ENCODE measurements at places on chromosomes 5 and 9. TPM values are rescaled to one million over a fixed set of nuclear protein-coding genes. Genes with fewer than 3 reads are reported as not detected.

- DNase-seq, result no peak
Measured at GRCh38 chr5:36054647-36055046, 12.0 kb downstream of the UGT3A2 start.

DNA sequence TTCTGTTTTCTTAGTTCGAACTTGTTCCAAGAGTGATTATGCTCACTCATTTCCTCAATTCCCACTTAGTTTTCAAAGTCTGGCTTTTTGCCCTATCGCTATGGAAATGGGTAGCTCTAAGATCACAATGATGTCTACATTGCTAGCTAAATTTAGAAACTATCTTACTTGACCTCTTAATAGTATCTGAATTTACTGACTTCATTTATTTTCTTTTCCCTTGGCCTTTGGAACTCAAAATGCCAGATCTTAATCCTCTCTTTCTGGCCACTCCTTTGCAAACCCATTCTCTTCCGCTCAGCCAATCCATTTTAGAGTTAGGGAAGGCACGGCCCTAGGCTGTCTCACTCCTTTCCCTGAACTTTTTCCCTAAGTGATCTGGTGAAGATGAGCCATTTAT, 137.0 kb downstream of the FER start:
- peak; percentile 29 for DNase-seq

- no peak for DNase-seq
Measured at GRCh38 chr9:114031948-114032840, 45.9 kb downstream of the AMBP start.

- peak; percentile 74 for DNase-seq
Measured at GRCh38 chr9:127545196-127546124, 66.6 kb upstream of the STXBP1 start.

GRCh38 chr9:1005043-1005667, 28.7 kb downstream of the DMRT3 start:
- peak; percentile 38 for DNase-seq

GRCh38 chr5:147436596-147436995, 73.3 kb downstream of the DPYSL3 start:
- no peak for DNase-seq

GRCh38 chr5:44225231-44226160, 163.7 kb downstream of the FGF10 start:
- no peak for DNase-seq

DNA sequence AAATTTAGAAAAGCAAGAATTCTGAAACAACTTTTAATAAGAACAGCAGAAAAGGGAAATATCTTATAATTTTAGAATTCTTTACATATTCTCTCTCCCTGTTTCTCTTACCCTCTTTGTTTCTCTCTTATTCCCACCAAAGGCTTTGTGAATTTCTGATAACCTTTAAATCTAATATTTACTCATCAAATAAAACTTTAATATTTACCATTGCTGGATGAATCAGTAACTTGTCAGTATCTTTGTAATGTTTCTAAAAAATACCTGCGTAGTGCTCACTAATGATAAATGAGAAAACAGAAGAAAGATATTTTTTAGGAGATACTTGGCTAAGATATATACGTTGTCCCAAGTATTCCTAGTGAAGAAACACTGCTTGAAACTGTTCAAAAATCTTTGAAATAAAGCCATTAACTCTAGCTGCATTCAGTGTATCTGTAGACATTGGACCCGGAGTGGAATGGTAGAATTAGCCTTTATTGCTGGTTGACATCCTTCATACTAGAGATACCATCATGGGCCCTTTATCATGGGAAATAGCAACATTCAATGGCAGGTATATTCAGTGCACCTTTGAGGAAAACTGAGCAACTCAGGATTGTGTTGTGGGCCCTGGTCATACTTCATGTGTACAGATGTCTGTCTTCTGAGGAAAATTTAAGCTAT, 2160.4 kb downstream of the MAT2B start:
- no peak for DNase-seq

DNA sequence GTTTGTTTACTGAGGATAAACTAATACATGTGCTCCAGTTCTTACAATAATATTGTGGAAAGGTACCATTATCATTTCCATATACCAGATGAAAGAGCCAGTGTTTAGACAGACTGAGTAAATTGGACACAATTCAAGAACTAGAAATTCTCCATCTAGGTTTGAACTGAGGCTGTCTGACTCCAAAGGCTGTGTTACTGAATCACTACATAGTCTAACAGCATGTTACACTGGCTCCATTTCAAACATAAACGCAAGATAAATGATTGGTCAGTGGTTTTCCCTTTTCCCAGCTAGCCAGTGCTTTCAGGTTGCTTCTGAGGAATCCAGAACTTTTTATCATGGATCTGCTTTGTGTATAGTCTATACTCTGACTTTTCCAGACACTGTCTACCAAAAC, 8.1 kb downstream of the SPDL1 start:
- peak; percentile 21 for DNase-seq

GRCh38 chr5:91146905-91147600, 236.1 kb downstream of the ARRDC3 start:
- DNase-seq, result peak; percentile 41

GRCh38 chr5:84362061-84362720, 22.5 kb downstream of the EDIL3 start:
- DNase-seq, result no peak

The C9orf153 gene
- total RNA-seq, result not detected

The PTGS1 gene
- total RNA-seq, result 10.4 TPM

The ASPN gene
- total RNA-seq, result 1.6 TPM

The NOP16 gene
- 9.3 TPM for total RNA-seq

The SPINK13 gene
- not detected for total RNA-seq

The SHROOM1 gene
- total RNA-seq, result 6.5 TPM

The RNF180 gene
- total RNA-seq, result 5.6 TPM
